GM20000 (cell line): ENCODE measurements at places on chromosomes 5 and 9.

- no peak for DNase-seq
Observed at GRCh38 chr9:9874270-9874669, 738.5 kb downstream of the PTPRD start.

- DNase-seq, result peak; percentile 42
Observed at GRCh38 chr9:6133346-6134063, 82.1 kb upstream of the IL33 start.

DNA sequence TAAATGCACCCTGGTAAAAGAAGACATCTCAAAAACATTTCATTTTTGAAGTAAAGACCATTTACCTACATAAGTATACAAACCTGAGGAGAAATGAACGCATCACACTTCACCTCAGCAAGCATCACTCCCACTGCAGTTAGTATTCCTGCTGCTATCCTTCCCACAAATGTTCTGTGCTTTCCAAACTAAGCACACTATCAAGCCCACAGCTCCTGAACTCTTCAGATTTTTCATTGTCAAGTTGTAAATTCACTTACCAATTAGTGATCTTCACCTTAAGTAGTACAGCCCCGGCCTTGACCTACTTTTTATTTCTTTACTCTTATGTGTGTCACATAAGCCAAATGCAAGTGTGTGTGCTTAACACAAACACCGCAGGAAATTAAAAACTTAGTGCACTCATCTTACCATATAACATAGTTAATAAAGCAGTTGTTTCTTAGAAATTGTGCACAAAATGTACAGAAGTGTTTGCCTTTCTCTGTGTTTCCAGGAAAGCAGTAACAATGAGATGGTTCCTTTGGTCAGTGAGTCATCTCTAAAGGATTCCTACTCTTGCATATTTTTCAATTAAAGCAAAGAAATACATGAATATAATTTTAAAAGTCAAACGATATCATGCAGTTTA lies 169.4 kb downstream of the APBA1 start:
- DNase-seq, result no peak

DNA sequence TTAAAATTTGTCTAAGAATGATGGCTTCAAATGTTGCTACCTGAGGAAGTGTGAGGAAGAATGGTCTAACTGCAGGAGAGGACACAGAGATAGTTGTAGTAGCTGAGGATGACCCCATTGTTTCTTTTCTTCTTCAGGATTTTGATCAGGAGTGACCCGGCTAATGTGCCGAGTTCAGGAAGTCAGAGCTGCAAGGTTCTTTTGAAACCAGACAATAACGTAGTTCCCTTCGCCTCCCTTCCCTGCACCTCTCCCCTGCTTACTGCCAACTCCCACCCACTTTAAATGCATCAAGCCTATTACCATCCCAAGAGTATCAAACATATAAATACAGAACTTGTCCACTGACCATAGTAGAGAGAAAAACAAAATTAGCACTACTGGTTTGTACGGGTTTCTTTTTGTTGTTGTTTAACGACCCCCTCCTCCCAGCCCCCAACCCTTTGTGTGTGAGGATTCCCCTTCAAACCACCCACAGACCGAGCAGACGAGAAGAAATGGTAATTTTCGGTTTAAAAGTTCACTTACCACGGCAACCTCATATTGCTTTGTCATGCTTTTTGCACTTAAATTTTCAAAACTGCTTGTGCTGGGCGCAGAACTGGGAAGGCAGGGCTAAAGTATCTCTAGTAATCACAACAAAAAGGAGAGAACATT lies 23.5 kb upstream of the ELAVL2 start:
- no peak for DNase-seq

- no peak for DNase-seq
Observed at GRCh38 chr5:34574936-34575467, 81.1 kb upstream of the RAI14 start.

- no peak for DNase-seq
Observed at GRCh38 chr9:97704345-97704677, 7.2 kb upstream of the XPA start.

DNA sequence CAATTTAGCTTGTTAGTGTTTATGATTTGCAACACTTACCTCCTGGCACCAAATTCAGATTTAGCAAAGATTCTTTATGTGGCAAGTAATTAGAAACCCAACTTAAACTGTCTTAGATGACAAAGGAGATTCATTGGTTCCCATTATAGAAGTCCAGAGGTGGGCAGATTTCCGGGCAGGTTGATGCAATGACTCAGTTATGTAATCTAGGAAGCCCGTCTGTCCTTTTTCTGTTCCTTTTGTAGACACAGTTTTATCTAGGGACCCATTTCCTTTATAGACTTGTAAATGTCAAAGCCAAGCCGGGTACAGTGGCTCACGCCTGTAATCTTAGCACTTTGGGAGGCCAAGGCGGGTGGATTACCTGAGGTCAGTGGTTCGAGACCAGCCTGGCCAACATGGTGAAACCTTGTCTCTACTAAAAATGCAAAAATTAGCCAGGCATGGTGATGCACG lies 20.3 kb upstream of the ANKRD33B start:
- no peak for DNase-seq

- no peak for DNase-seq
Observed at GRCh38 chr9:15522130-15522755, 11.5 kb upstream of the PSIP1 start.
